CD4-positive, alpha-beta T cell treated with Interleukin-17A for 4 hours (primary cell): ENCODE measurements at places on chromosomes 1 and 21.

DNA sequence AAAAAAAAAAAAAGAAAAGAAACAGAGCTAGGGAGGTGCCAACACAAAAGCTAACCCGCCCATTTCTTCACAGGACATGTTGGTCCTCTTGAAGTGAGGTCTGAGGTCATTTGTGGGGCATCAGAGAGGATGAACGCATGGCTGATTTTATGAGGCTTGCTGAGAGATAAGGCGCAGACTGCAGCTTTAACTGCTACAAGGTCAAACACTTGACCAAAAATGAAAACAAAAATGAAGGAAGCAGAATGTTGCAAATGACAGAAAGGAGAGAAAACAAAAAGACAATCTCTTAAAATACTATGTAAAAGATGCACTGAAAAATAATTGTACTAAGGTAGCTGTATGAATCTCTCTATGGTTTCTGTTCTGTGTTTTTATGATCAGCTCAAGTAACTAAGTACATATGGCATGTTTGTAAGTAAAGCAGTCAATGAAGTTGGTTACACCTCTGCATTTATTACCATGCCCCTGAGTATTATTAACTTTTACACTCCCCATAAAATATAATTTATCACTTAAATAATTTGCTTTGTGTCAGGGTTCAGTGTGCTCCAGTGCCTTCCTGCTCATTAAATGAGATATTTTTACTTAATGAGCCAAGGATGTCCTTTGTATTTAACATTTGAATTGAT is 249.1 kb upstream of the NR5A2 start:
- DNase-seq, result no peak

GRCh38 chr21:44408226-44408625 is 47.1 kb upstream of the LRRC3 start:
- no peak for DNase-seq

- no peak for DNase-seq
Observed at GRCh38 chr1:20586953-20587660, 1.8 kb upstream of the CDA start.

- no peak for DNase-seq
Observed at GRCh38 chr21:22575165-22575584, 1577.0 kb downstream of the NCAM2 start.

GRCh38 chr1:172359491-172359999 is 60.9 kb upstream of the C1orf105 start:
- DNase-seq, result no peak

DNA sequence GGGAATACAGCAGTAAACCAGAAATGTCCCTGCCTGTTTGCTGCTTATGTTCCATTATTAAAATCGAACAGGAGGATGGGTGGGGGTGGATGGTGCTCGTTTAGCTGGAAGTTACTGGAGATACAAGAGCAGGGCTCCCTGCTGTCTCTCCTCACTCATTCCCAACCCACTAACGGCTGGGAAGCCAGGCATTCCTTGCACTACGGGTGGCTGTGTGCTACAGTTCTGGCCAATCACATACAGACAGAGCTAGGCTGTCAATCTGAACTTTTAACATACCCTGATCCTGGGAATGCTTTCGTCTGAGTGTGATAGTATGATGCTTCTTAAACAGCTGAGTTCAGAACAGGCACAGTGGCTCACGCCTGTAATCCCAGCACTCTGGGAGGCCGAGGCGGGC is 7.0 kb downstream of the SIPA1L2 start:
- no peak for DNase-seq

DNA sequence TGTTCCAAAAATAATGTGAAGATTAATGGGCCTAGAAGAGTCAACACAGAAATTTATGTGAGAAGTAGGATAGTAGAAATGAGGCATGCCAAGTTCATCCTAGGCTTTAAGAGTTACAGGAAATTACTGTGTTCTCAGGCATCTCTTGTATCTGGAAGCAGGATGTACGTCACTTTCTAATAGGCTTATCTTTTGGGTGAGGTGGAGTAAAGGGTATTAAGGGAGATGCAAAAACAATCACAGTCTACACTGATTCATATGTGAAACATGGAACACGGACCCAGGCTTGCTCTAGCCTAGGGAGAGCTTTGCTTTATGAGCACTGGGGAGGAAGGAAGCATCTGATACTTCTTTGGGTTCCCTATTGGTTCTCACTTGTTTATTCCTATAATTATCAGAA is 84.5 kb upstream of the RGS4 start:
- no peak for DNase-seq

DNA sequence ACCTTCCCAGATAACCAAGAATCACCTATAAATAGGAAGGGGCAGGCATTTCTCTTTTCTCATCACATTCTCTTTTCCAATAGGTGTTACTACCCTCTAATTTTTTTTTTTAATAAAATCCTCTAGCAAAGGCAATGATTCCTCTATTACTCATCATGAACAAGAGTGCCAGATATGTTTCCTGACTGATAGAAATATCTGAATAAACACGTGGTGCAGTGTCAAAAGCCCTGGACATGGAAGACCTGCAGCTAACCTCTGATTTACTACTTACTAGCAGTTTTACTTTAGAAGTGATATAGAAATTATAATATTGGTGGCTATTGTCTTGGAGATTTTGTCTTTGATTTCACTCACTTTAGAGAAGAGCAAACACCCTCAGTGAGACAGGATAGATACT is 194.6 kb upstream of the SAMSN1 start:
- DNase-seq, result no peak

DNA sequence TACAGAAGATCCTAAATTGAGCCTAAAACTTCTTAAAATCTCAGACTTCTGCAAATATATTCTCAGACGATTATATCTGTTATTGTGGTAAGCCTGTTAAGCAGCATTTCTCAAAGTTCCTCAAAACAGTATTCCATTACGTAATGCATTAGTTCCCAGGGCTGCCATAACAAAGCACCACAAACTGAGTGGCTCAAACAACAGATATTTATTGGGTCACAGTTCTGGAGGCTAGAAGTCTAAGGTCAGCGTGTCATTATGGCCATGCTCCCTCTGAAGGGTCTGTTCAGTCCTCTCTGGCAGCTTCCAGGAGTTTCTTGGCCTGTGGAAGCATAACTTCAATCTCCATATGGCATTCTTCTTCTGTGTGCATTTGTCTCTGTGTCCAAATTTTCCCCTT is 103.5 kb upstream of the ST6GALNAC5 start:
- DNase-seq, result no peak

- no peak for DNase-seq
Observed at GRCh38 chr1:116408803-116409720, 36.0 kb downstream of the ATP1A1 start.

DNA sequence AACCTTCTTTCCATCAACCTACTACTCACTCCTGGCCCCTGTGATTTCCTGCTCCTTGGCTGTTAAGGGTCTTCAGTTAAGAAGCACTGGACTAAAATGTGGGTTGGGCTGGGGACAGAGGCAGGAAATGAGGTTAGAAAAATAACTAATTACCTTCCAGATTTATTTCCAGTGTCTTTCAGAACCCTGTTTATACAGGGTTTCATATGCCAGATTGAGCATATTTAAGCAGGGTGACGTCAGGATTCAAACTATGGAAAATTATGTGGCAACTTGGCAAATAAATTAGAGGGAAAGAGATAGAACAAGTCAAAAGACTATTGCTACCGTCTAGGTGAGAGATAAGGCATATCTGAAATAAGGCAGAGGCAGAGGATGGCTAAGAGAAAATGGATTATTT is 11.7 kb upstream of the MCOLN3 start:
- no peak for DNase-seq

GRCh38 chr1:87197641-87198040 is 131.0 kb upstream of the LMO4 start:
- no peak for DNase-seq

- DNase-seq, result no peak
Observed at GRCh38 chr1:99776120-99776519, 9.7 kb upstream of the FRRS1 start.

GRCh38 chr1:100387209-100387608 is 34.9 kb downstream of the CDC14A start:
- DNase-seq, result no peak
